Activated CD4-positive, CD25-positive, alpha-beta regulatory T cell treated with anti-CD3 and anti-CD28 coated beads, Interleukin-2, amount 50 U/mL, for 72 hours (primary cell): ENCODE measurements at places on chromosomes 13 and 19.

DNA sequence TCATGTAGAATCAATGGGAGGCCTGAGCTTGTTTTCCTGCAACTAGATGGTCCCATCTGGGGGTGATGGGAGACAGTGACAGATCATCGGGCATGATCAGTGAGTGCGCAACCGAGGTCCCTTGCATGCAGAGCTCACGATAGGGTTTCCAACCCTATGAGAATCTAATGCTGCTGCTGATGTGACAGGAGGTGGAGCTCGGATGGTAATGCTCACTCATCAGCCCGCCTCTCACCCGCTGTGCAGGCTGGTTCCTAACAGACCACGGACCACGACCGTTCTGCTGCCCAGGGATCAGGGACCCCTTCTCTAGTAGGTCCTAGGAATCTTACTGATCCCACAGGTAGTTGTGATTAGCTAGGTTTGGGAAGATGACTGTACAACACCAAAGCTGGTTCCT is 23.5 kb upstream of the GARRE1 start:
- DNase-seq: no peak

- DNase-seq: no peak
Observed at GRCh38 chr13:87827479-87827878, 156.3 kb downstream of the SLITRK5 start.

DNA sequence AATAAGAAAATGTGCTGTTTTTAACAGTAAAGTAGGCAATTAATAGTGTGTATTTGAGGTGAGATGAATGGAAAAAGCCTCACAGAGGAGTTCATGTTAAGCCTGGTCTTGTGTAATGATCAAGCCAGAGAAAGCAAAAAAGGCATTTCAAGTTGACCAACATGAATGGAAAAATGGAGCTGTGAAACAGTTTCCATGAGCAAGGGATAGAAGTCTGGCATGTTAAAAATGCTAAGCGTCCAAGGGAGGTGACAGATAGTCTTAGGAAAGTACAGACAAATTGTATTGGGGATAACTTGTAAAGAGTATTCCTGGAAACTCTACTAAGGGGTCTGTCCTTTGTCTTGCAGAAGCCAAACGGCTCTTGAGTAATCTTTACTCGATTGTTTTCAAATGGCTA is 506.8 kb upstream of the ATXN8OS start:
- DNase-seq: no peak

- DNase-seq: no peak
Observed at GRCh38 chr13:77930430-77930829, 11.8 kb upstream of the EDNRB start.

DNA sequence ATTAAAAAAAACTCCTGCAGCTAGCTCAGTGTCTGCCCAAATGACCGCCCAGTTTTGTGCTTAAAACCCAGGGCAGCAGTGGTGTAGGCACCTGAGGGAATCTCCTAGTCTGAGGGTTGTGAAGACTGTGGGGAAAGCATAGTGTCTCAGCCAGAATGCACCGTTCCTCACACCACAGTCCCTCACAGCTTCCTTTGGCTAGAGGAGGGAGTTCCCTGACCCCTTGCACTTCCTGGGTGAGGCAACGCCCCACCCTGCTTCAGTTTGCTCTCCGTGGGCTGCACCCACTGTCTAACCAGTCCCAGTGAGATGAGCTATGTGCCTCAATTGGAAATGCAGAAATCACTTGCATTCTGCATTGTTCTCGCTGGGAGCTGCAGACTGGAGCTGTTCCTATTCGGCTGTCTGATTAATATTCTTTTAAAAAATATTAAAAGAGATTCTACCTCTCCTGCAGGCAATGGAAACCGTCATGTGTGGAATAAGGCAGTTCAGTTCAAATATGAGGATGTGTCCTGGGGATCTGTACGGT is 645.7 kb downstream of the FGF9 start:
- no peak for DNase-seq

DNA sequence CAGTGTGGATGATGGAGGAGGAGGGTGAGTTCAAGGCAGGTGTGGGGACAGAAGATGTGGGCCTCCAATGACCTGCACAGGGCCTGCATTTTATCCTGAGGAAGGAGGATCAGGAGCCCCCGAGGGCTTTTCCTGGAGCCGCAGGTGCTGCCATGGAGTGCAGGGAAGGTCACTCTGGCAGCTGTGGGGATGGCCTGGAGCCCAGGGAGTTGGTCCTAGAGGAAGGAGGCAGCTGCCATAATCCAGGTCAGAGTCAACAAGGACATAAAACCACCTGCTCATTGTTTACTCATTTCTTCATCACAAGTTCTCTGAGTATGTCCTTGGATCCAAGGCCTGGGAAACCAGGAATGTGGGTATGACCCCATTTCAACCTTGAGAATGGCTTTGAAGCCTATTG is 87.2 kb downstream of the SCGB2B2 start:
- no peak for DNase-seq

- peak; percentile 40 for DNase-seq
Observed at GRCh38 chr19:36528921-36529518, 949 bp upstream of the ZNF260 start.

GRCh38 chr13:96898212-96898611 is 96.1 kb downstream of the OXGR1 start:
- DNase-seq: no peak

DNA sequence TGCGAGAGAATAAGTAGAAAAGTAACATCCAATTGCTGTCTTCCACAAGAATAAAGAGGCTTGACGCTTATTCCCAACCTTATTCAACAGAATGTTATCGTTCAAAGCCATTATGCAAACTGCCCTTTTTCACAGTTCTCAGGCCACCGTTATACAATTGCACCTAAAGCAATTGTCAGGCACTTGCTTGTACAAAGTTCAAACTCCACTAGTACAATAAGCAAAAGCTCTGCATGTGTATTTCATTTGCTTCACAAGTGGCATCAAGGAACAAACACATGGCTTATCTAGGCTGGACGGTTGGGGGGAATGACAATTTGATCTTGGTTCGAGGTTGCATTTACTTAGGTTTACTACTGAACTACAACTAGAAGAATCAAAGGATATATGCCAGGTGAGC is 815.6 kb downstream of the EFNB2 start:
- no peak for DNase-seq

DNA sequence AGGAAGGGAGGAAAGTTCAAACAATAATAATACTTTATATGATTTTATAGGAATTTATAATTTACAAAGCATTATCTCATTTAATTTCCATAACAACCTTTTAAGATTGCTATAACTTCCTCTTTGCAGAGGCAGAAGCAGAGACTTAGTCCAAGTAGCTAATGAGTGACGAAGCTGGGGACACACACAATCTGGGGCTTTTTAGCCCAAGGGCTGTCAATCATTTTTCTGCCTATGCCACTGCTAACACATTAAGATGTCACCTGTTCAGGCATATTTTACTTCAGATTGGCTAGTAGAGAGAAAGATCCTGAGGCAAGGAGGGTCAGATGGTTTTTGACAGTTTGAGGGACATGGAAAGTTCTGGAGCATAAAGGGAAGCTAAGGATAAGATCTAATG is 12.6 kb downstream of the SCEL start:
- DNase-seq: no peak

DNA sequence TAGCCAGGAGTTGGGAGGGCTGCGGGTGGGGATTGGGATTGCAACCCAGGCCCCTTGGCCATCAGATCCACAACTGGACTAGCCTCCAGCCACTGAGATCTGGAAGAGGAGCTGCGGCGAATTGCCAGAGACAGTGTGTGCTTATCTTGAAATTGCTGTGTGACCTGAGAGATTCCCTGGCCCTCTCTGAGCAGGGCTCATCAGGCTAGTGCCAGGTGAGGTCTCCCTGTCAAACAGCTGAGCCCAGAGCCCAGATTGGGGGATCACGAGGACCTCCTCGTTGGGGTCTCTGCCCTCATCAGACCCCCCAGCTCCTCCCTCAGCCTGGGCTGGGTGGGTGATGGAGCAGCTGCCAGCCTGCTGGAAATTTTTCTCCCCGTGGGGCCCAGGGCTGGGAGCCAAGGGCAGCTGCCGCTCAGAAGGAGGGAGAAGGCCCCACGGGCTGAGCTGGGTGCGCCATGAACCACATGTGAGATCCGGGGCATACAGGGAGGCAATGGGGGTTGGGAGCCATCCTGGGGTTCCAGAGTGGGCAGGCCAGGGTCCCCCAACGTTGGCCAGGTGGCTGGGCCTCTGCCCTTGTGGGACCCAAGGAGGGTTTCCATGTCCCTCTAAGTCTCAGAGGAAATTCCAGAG is 7.2 kb downstream of the FUT5 start:
- no peak for DNase-seq

- no peak for DNase-seq
Observed at GRCh38 chr13:45364876-45365557, 24.0 kb upstream of the TPT1 start.

DNA sequence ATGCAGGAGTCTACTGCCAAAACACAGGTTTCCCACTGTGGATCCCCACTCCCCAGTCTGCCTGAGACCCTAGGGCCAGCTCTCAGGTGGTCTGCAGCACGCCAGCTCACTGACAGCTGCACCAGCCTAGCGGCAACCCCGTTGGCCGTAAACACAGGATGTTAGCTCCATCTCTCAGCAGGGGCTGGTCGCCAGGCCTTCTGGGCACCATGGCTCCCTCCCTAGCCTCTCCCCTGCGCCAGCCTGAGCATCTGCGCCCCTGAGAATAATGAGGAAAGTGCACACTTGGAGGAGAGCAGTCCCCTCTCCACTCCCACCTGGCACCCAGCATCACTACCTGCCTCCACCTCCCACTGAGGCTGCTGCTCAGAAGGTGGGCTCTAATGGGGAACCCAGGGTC is 20.8 kb upstream of the EPHX3 start:
- DNase-seq: no peak

DNA sequence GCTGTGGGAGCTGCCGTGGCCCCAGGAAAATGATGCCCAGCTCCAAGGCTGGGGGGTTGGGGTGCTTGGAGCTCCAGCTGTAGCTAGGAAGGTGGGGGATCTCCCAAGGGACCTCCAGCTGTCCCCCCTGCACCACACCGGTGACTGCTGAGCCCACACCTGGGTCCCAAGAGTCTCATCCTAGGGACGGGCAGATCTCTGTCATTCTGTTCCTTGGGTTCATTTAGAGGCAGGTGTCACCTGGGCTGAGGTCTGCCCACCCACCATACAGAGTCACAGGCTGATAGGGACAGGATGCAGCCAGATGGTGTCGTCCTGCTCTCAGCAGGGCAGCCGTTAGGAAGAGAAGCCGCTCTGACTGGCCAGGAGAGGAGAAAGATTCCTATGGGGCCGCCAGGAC is 5.3 kb downstream of the F2RL3 start:
- DNase-seq: no peak

- DNase-seq: no peak
Observed at GRCh38 chr19:39449116-39449797, 3.9 kb downstream of the SUPT5H start.

- no peak for DNase-seq
Observed at GRCh38 chr13:83449668-83450395, 432.4 kb downstream of the SLITRK1 start.

DNA sequence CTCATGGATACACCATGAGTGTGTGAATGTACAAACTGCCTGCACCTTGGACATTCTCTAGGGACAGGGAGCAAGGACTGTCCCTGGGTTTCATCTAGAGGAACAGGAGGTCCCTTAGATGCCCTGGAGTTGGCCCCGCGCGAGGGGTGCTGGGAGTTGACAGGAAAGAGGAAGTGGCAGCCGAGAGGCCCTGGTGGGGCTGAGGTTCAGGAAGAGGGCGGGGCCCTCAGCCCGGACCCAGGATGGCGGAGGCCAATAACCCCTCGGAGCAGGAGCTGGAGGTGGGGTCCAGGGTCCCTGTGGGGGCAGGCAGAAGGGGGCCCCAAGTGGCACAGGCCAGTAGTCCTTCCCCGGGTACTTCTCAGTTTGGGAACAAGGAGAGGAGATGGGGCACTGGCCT is 6.9 kb downstream of the PKN1 start:
- DNase-seq: peak; percentile 79

- no peak for DNase-seq
Observed at GRCh38 chr13:98254513-98254912, 77.4 kb upstream of the RNF113B start.

DNA sequence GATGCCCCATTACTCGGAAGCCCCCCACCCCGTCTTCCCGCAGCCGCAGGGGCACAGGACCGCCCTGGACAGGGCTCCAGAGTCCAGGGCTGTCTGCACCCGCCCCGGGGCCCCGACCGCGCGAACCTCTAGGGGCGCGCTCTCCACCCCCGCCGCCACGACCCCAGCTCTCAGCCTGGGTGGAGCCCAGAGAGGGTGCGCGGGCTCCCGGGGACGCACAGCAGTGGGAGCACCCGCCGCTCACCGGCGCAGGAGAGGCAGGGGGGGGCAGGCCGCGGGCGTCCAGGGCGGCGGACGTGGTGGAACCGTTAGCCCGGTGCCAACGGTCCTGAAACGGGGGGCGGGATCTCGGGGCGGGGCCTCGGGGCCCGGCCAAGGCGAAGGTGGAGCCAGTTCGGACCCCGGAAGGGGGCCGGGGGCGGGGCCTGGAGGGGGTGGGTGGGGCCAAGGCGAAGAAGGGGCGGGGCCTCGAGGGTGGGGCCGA is at the start of gene ATP8B3:
Gene ATP8B3 (minus strand): TSS at position 335 of the 484 bp plus-strand sequence. CDS start 540 bp downstream, outside the sequence.
- no peak for DNase-seq

- DNase-seq: no peak
Observed at GRCh38 chr13:80716610-80717081, 375.7 kb upstream of the SPRY2 start.

GRCh38 chr13:24684600-24684998 is 4.4 kb downstream of the ATP12A start:
- no peak for DNase-seq

DNA sequence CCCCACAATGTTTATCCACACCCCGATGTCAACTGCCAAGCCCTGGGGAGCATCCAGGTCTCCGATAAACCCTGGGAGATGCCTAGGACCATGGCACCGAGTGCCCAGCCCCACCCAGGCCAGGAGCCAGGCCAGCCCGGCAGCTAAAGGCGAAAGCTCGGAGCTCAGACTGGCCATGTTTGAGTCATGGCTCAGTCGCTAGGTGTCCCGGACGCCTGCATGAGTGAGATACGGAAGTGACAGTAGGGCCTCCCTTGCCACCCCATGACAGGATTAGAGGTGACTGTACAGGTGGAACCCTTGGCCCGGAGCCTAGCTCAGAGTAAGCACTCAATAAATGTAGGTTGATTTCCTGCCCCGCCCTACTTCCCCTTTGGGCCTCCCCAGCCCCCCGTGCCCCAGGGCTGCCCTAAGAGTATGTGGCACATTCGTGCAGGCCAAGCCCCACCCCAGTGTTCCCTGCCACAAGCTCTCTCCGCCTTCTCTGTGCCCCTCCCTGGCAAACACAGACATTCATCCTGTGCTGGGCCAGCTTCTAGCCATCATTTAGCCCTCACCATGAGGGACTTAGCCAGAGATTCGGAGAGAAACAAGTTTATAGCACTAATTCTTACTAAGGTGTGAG is 5.8 kb upstream of the TPM4 start:
- peak; percentile 73 for DNase-seq
